ENCODE measurements at places on chromosomes 3 and 15. TPM values are rescaled to one million over a fixed set of nuclear protein-coding genes. Genes with fewer than 3 reads are reported as not detected.

Gene CASR
- total RNA-seq: not detected

Gene CHST14
- total RNA-seq: 28.6 TPM

GRCh38 chr15:52078197-52078875 is 34.2 kb downstream of the BCL2L10 start:
- DNase-seq: no peak

DNA sequence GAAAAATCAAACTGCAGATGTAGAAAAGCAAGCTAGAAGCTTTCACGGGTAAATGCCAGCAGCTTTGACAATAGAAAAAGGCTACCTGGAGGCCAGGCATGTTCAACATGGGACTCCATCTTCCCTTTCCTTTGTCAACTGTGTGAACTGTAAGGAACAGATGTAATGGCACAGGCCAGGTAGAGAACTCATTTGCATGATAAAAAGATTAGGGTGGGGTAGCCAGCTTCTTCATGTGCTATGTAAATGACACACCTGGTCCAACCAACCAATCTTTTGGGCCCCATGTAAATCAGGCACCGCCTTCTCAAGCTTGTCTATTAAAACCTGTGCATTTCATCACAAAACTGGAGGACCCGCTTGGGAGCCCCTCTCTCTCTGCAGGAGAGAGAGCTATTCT is 686.5 kb upstream of the GOLIM4 start:
- DNase-seq: no peak

- DNase-seq: no peak
Measured at GRCh38 chr15:80142646-80143045, 10.2 kb upstream of the FAH start.

Gene UBE2E2
- total RNA-seq: 41.4 TPM
